Stimulated activated CD4-positive, alpha-beta T cell treated with anti-CD3 and anti-CD28 coated beads, Interleukin-12 subunit alpha, Interleukin-12 subunit beta, amount 100 ng/mL, for 48 hours (primary cell): ENCODE measurements at places on chromosomes 2 and 18.
A peak's percentile ranks its signal among the peaks of the same experiment; 100 is the strongest.

DNA sequence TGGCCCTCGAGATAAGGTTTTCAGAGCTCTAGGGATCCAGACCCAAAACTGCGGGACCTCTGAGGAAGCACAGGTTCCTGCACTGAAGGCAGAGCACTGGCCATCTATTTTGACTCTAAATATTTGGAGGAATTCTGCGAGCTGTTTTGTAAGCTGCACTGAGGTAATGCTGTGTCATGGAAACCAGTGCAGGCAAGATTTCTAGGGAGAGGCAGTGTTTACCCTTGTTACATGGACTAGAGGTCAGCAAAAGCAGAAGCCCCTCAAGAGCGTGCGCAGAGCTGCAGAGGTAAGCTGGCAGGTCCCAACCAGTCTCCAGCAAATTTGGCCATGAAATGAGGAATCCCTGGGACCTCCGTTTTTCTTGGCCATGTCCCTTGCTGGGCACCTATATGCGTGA is 137.3 kb downstream of the RNF152 start:
- DNase-seq: no peak

- DNase-seq: no peak
Measured at GRCh38 chr2:233371641-233372040, 17.3 kb downstream of the DGKD start.

- DNase-seq: no peak
Measured at GRCh38 chr18:70469916-70470315, 181.1 kb downstream of the SOCS6 start.

- DNase-seq: no peak
Measured at GRCh38 chr18:6722690-6723089, 6.8 kb upstream of the ARHGAP28 start.

- DNase-seq: no peak
Measured at GRCh38 chr2:23464905-23465537, 80.0 kb downstream of the KLHL29 start.

- DNase-seq: no peak
Measured at GRCh38 chr2:60070736-60071489, 482.5 kb downstream of the BCL11A start.

DNA sequence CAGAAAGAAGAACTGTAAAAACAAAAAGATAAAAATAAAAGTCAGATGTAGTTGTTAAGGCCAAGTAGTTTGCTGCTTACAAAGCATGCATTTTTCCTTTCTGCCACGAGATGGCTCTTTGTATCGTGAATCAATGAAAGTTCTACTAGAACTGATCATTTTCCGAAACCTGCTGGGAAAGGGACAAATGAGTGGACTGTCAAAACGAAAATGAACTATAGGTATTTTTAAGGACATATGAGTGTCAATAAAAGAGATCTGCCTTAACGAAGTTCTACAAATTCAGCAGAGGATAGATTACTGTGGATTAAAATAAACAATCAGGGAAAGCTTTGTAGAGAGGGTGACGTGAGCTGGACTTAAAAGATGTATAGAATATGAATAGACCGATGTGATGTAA is 15.0 kb upstream of the ELOA2 start:
- no peak for DNase-seq

- DNase-seq: no peak
Measured at GRCh38 chr2:60808330-60808801, 52.3 kb downstream of the PAPOLG start.

DNA sequence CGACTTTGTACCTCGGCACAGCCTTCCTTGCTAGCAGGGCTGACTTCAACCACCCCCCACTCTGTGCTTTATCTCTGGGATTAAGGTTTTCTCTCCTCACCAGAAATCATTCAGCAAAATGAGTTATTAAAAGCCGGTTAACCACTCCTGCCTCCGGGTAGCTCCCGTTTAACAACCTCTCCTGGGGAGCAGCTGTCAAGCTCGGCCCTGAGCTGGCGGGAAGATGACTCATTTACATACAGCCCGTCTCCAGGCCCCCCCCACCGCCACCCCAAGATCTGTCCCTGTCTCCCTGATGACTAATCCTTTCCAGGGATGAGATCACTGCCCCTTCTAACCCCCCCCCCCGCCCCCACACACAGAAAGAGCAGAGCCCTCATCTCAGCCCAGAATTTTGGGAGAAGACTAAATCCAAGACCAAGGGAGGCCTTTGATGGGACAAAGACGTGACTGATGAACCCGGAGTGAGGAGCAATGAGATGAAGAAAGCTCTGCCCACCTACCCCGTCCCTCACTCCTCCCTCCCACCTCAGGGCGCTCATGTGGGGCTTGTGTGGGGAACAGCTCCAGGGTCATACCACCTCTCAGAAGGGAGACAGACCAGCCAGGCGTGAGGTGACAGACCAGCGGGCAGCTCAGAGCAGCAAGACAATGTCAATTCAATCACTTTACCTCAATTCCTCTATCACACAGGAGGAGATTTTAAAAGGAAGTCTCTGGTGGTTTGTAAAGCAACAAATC is 131.4 kb downstream of the MSH2 start:
- DNase-seq: no peak

DNA sequence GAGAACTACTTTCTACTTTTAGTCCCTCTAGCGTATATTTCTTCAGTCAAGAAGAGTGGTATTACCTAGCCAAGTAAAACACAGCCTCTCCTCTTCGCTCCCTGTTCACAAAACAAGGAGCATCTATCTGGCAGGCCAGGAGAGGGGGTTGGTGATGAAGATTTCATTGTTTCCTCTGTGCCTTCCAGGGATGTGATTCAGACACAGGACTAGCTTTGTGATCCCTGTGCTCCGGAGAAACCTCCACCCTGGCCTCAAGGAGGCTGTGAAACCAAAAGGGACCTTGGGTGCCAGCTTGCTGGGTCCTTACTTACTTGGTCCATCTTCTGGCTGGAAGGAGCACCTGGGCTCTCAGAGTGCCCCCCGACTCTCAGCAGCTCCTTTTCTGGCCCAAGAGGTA is 5.7 kb downstream of the RHOB start:
- DNase-seq: no peak

- peak; percentile 13 for DNase-seq
Measured at GRCh38 chr2:172288603-172289002, 138.8 kb upstream of the ITGA6 start.

DNA sequence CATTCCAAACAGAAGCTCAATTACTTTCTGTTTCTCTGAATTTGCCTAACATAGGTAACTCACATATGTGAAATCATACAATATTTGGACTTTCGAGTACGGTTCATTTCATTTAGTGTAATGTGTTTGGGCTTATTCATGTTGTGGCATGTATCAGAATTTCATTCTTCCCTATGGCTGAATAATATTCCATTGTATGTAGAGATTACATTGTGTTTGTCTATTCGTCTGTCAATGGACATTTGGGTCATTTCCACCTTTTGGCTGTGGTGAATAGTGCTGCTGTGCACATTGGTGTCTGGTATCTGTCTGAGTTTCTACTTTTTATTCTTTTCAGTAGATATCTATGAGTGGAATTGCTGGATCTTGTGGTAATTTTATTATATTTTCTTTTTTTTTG is 43.9 kb downstream of the LBH start:
- no peak for DNase-seq

- DNase-seq: no peak
Measured at GRCh38 chr2:233084488-233084887, 24.3 kb downstream of the INPP5D start.
